Inflammatory macrophage treated with lipopolysaccharide for 1 hour (primary cell): ENCODE measurements at places on chromosomes 13 and 19.

- DNase-seq = no peak
Measured at GRCh38 chr13:49503951-49504350, 8.2 kb downstream of the PHF11 start.

- no peak for DNase-seq
Measured at GRCh38 chr19:38741670-38742069, 2.6 kb downstream of the CAPN12 start.

- DNase-seq = no peak
Measured at GRCh38 chr19:47056411-47056810, 8.0 kb upstream of the TMEM160 start.

DNA sequence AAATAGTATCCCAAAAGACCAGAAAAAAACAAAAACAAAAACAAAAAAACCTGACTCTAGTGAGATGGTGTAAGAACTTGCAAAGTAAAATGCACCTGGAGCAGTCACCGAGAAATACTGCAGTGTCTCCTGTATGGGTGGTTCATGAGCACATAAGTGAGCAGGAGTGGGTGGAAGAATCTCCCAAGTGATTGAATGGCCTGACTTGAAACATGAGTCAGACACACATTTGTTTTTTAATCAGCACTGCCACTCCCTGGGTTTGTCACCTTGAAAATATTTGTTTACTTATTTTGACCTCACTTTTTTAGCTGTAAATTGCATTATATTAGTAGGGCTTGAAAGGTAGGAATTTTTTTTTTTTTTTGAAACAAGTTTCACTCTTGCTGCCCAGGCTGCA is 2.0 kb downstream of the ZNF431 start:
- no peak for DNase-seq

DNA sequence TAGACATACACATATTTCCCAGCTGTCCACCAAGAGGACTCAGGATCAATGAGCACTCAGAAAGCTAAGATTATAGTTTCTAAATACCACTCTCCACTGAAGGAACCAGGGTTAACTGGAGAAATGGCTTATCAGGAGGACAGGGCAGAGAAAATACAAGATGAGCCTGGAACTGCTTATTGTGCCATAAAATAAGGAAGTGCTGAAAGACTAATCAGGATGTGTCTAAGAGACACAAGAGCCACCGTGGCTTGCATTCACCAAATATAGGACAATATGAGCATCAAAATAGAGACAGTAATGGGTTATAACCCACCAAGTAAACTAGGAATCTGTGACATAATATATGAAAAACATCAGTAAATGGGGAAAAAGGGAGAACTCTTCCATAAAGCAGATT is 32.8 kb downstream of the KLF12 start:
- DNase-seq = no peak

DNA sequence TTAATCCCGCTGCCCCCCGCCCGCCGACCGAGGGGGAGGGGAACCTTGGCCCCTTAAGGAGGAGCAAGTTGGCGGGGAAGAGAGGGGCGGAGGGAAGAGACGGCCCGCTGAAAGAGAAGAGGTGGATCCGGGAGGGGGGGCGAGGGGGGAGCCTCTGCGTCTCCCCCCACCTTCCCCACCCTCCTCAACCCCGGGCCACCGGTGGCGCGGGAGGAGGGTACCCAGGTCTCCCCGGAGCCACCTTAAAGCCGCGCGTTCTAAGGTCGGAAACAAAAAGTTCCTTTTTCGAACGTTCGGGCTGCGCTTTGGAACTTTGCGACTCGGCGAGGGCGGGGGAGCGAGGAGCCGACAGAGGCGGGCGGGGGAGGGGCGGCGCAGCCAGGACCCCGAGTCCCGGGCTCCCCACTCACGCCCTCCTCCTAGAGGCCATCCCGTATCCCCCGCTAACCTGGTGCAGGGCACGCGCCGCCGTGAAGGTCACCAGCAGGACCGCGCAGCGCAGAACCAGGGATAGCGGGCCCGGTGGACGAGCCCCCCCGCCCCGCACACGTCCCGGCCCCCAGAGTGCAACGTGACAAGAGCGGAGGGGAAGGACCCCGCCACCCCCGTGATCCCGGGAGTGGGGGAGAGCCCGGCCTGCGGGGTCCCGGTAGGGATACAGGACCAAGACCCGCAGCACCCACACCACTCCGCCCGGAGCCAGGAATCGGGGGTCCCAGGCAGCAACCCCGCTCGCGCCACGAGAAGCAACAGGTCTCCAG is 659 bp downstream of the ERF start:
- peak; percentile 59 for DNase-seq

GRCh38 chr19:14528419-14529253 is 758 bp upstream of the TECR start:
- DNase-seq = peak; percentile 15

DNA sequence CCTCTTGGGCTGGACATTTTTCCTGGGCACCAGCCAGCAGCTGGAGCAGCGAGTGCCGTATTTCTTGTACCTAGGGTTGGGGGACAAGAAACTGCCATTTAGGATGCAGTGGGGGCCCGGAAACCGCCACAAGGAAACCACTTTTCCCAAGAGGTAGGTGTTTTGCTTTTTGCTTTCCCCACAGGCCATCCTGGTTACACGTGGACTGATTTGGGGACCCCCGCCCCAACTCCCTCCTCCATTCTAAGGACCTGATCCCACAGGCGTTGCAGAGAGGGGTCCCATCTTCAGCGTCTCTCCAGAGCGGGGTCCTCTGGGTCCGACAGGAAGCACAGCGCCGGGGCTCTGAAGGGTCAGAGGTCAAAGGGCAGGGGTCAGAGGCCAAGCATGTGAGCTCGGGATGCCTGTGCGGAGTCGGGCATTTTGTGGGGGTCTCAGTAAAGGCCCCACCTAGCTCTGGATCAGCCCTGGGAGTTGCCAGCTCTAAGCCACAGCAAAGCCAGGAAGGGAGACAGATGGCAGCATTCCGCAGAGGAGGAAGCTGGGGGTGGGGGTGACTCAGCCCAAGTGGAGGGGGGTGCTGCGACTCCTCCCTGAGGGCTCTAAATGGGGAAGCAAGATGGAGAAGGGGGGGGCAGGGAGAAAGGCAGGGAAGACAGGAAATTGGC is 4.3 kb downstream of the ZGLP1 start:
- peak; percentile 86 for DNase-seq

GRCh38 chr19:2820112-2820702 is 539 bp downstream of the ZNF554 start:
- no peak for DNase-seq

GRCh38 chr13:30972888-30973377 is 40.5 kb downstream of the TEX26 start:
- DNase-seq = no peak

- peak; percentile 98 for DNase-seq
Measured at GRCh38 chr13:19863323-19864023, at the start of gene ZMYM5. TSS of gene ZMYM5 (minus strand) at chr13:19863649. CDS start at chr13:19852180, 11,469 bp downstream.

- DNase-seq = no peak
Measured at GRCh38 chr13:45830121-45830520, 21.4 kb downstream of the SIAH3 start.

DNA sequence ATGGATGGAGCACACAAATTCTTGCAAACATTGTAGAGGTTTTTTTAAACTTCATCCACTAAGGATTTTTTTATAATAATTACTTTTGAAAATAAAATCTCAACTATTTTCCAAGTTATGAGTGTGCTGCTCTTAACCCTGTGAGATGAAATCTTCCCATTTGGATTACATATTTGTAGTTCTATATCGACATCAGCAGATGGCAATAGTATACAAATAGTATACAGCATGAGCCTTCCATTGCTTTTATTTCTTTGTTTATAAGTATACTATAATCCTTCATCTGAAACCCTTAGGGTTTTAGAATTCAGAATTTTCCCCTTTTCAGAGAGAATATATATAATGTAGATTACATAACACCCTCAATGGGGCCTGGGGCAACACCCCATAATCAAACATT is 70.5 kb downstream of the GJA3 start:
- no peak for DNase-seq

DNA sequence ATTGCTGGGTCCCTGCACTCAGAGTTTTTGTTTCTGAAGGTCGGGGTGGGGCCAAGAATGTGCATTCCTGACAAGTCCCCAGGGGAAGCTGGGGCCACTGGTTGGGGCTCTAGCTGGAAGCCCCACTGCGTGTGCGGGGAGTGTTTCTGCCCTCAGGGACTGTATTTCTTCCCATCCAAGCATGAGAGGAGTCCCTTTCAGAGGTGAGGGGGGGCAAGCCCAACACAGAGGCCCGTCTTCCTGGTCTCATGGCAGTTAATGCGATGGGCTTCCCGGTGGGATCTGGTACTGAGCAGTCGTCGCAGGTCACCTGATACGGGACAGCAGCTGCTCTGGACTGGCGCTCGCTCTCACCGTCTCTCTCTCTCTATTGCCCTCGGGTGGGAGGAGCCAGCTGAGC is 50.4 kb downstream of the GPR12 start:
- DNase-seq = no peak

DNA sequence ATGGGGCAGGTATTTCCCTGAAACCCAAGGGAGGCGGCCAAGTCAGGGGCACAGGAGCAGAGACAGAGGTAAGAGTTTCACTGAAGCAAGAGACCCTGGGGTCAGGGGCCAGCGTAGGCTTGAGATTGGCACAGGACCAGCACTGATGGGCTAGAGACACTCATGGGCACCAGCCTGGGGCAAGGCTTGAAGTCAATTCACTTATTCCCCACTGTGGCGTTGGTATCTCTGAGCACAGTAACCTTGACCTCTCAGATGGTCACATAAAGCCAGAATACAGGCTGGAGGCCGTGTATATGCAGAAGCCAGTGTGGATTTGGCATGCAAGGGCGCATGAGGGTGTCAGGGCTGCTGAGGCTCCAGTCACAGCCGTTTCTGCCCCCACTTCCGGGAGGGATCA is 173.5 kb upstream of the GPR12 start:
- DNase-seq = no peak

GRCh38 chr13:51625555-51626345 is 41.5 kb downstream of the WDFY2 start:
- no peak for DNase-seq

DNA sequence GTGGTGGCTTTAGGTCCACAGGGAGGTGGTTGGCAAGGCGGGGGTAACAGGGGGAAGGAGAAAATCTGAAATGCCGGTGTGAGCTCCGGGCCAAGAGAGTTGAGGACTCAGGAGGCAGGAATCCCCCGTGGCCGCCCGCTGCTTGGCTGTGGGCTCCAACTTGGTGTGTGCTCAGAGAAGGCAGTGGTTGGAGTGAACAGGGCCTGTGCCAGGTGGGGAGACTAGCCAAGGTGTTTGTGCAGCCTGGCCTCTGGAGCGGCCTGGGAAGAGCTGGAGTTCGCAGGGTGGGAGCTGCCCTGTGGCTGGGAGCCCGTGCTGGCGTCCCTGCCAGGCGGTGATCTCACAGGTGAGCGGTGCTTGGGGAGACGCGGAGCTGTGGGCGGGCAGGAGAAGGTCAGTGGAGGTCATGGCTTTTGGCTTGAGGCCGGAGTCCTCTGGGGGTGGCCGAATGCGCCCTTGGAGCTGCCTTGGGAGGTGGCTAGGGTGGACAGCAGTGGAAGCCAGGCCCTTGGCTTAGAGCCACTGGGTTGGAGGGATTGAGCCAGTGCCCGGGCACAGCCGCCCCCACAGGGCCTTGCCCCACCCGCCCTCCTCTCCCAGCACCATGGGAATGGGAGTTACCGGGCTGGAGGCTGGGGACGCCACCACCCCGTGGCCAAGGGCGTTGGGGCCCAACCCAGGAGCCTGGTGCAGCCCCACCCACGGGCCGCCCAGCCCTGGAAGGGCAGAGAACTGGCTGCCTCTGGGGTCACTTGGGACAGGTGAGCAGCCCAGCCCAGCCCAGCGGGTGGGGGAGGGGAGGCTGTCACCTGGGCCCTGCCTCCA is 7.1 kb upstream of the CIRBP start:
- DNase-seq = no peak

GRCh38 chr13:111429064-111429558 is 108.7 kb downstream of the TEX29 start:
- DNase-seq = peak; percentile 9

GRCh38 chr13:22126433-22127021 is 455.7 kb downstream of the FGF9 start:
- peak; percentile 35 for DNase-seq

DNA sequence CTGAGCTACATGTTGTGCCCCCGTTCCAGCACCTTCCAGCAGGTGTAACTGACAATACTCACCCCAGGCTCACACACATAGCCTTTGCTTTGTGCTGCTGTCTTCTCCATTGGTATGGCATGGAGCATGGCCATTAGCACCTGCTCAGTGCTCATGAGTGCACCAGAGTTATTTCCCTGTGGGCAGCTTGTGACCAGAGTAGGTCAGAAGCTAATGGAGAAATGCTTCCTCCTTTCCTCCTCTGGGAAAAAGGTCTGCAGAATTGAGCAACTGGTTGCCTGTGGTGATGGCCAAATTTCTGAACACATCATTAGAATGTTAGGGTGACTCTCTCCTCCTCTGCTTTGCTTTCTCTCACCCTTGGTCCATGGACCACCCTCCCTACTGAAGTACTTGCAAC is 344.5 kb upstream of the TMTC4 start:
- no peak for DNase-seq

DNA sequence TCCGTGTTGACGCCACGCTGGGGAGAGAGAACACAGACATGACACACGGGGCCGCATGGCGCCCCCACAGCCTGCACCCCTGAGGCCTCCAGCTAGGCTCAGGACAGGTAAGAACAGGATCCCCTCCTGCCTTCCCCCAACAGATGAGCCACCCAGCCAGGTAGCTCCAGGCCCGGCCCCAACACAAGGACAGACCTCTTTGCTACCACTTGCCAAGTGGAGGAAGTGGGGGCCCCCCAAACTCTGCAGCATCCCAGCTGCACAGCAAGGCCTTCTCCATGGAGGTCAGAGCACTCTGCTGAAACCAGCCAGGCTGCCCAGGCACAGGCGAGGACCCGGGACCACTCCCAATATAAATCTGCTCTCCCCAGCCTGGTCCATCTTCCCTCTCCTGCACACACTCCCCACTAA is 31.5 kb downstream of the PEPD start:
- DNase-seq = no peak

- no peak for DNase-seq
Measured at GRCh38 chr13:75857291-75857690, 221.2 kb downstream of the LMO7 start.

DNA sequence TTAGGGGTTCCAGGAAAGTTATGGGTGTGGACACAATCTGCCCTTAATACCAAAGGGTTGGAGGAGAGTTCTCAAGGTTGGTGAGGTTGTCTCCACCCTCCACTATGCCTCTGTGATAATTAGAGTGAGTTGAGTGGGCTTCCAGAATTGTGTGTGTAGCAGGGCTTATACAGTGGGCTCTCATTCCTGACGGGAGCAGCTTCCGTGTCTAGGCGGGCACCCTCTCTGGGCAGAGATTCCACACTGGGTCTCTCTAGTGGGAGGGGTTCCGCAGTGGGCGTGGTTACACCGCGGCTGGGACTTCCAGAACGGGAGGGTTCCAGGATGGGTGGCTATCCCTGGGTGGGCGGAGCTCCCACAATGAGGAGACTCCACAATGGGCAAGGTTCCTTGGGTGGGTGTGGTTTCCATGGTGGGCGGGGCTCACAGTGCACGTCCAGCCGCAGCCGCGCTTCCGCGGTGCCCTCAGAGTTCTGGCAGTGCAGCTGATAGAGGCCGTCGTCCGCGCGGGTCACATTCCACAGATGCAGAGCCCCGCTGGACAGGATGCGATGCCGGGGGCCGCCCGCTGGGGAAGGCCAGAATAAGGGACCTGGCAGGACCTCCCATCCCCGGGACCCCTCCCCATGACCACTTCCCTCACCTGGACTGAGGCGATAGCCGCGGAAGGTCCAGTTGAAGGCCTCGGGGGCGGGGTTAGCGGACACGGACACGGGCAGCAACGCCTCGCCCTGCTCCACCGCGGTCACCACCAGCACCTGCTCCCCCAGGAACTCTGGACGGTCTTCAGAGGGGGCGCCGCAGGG is 8.4 kb downstream of the NPHS1 start:
- DNase-seq = peak; percentile 55

- DNase-seq = peak; percentile 14
Measured at GRCh38 chr19:16197188-16197621, 506 bp upstream of the AP1M1 start.
